ENCODE measurements at places on chromosomes 11 and 22.

DNA sequence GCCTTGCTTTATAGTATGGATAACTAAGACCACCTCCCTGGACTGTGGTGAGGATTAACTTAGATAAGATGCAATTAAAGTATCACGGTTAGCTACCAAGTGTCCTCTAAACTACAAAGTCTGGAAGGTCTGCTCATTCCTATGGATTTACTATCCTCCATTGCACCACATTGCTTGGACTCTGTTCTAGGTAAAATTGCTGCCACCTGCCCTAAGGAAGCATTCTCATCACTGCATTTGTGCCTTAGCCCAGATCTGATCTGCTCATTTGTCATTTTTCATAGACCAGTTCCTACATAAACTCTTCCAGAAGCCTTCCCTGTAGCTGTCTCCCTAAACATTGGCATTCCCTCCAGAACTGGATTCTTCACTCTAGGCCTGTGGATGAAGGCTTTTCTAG lies 380.0 kb downstream of the INSC start:
- no peak for DNase-seq

DNA sequence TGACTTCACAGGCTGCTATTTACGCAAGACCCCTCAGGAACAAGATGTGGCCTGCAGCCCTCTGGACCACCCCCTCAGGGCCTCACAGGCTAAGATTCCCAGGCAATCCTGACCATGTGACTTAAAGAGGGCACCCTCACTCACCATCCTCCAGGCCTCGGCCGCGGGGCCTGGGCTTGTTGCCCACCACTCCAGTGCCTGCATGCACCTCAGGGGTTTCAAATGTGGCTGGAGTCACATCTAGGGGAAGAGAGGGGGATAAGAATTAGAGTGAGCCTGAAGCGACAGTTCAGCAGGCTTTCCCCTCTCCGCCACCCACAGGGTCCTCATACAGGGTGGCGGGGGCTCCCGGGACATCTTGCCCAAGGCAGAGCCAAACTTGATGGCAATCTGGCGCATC lies 2.1 kb downstream of the ESS2 start:
- DNase-seq, result no peak

DNA sequence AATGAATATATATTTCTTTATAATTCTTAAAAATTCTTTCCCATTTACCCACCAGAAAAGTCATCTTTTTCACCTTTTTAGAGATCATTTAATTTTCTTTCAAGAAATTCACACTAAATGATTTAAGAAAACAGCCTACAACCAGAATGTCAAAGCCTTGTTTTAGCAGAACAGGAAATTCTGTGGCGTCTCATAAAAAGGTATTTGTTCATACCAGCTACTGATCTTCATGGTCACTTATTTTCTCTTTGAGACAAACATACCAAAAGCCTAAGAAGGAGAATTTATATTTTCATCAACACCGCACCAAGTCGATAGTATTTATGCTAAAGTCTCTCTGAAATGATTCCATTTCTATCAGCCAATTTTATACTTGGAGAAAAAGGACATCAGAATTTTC lies 105.3 kb downstream of the ETS1 start:
- DNase-seq, result no peak

DNA sequence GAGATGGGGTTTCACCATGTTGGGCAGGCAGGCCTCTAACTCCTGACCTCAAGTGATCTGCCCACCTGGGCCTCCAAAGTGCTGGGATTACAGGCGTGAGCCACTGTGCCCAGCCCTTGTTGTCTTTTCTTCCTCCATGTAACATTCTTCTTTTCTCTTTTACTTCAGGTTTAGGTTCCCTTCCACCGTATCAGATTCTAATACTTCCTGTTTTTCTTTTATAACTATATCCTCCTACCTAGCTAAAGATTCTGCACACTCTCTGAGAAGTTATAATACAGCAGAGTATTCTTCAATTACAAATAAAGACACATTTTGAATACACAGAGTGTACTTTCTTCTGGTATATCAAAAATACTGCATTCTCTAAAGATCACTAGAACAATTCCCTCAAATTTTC lies 33.2 kb upstream of the GAB2 start:
- DNase-seq, result no peak

DNA sequence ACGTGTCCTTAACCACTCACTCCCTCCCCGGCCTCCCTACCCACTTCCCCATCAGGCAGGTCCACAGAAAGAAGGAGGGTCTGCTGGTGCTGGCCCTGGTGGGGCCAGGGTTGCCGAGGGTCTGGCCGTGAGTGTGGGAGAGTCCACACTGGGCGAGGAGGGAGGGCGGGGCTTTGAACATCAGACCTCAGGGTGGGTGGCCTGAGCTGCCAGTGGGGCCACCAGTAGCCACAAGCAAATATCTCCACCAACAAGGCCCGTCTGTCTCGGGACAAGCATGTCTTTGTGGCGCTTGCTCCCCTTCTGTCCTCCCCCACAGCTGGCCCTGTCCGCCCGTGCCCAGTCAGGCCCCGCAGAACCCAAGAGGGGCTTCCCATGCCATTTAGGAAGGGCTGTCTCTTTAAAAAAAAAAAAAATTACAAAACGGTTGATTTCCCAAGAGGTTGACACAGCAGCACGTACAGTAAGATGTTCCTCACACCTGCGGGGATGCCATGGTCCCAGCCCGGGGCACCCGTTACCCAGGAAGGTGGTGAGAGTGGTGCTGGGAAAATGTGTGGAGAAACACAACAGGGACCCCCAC lies 17.7 kb upstream of the TALDO1 start:
- DNase-seq, result no peak

GRCh38 chr11:95231127-95231880 lies at the start of gene SESN3:
Gene SESN3 (minus strand): TSS chr11:95231202. CDS start chr11:95230860, 342 bp downstream.
- peak; percentile 95 for DNase-seq

DNA sequence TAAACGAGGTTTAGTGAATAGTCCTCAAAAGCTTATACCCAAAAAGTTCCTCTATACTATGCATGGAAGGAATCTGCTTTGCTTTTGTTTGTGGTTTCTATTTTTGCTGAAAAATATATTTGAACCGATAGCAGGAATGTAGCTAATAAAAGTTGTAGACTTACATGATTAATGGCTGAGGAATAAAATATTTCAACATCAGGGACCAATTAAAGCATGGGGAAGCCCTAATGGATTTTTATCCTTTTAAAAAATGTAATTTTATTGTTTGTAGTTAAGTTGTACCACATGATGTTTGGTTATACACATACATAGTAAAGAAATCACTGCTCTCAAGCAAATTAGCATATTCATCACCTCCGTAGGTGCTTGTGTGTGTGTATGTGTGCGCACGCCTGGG lies 295.3 kb upstream of the CNTN5 start:
- no peak for DNase-seq

DNA sequence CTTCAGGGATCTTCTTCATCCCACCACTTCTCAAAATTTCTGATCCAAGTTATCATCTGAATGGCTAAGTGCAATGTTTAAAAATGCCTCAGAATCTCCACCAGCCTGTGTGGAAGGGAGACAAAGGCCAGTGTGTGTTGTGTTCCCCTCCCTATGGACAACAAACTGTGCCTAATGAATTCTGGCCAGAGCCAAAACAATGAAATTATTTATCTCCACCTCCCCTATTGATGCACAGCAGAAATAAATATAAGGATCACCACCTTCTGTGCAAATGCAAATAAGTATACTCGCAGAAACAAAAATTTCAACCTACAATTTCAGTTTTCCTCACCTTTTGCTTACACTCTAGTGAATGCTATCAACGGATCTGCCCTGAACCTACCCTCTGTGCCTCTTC lies 75.8 kb downstream of the GAB2 start:
- DNase-seq, result no peak

DNA sequence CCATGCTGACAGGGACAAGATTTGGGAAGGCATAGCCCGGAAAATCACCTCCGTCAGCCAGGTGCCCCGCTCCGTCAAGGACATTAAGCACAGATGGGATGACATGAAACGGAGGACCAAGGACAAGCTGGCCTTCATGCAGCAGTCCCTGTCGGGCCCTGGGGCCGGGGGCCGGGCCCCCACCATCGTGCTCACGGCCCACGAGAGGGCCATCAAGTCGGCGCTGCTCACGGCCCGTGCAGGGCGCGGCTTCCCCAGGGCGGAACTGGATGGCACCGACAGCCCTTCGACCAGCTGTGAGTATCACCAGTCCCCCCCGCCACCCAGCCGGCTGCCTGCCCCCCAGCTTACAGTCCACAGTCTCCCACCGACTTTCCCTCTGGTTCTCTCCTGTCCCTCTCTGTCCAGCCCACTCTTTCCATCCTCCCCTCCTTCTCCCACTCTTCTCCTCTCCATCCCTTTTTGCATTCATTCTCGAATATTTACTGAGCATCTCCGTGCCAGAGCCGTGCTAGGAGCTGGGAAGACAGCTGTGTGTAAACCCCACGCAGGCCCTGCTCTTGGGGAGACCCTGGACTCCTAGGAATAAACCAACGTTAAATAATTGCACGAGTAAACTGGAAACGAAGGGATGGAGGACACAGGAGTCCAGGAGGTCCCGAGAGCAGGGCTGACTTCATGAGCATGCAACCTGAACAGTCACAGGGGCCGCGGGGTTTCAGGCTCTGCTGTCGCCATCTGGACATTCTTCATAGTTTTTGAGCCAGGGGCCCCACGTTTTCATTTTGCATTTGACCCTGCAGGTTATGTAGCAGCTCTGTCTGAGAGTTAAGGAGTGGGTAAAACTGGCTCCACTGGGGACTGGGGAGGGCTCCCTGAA lies 62.8 kb downstream of the PRDM11 start:
- no peak for DNase-seq

GRCh38 chr11:22869325-22869724 lies 9.1 kb upstream of the CCDC179 start:
- DNase-seq, result no peak

GRCh38 chr11:15638386-15638787 lies 523.7 kb downstream of the INSC start:
- no peak for DNase-seq

- DNase-seq, result no peak
These were observed 16.1 kb downstream of the LRP5 start for GRCh38 chr11:68328374-68329091.

- DNase-seq, result no peak
These were observed 346.6 kb downstream of the TTC28 start for GRCh38 chr22:28333088-28333487.

- DNase-seq, result no peak
These were observed 12.7 kb upstream of the IL2RB start for GRCh38 chr22:37162221-37163095.

DNA sequence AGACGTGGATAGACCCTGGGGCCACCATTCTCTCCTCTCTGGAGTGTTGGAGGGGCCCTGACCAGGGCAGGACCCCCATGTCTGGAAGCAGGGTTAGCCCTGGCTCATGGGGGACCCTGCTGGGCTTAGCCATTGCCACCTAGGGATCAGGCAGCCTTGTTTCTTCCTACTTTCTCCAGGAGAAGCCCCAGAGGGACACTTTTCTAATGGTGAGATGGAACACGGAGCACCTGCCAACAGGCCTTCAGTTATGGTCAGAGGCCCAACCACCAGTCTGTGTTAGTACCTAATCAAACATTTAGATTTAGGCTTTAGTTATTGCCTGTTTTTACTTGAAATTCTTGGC lies 1.9 kb upstream of the C22orf39 start:
- no peak for DNase-seq

DNA sequence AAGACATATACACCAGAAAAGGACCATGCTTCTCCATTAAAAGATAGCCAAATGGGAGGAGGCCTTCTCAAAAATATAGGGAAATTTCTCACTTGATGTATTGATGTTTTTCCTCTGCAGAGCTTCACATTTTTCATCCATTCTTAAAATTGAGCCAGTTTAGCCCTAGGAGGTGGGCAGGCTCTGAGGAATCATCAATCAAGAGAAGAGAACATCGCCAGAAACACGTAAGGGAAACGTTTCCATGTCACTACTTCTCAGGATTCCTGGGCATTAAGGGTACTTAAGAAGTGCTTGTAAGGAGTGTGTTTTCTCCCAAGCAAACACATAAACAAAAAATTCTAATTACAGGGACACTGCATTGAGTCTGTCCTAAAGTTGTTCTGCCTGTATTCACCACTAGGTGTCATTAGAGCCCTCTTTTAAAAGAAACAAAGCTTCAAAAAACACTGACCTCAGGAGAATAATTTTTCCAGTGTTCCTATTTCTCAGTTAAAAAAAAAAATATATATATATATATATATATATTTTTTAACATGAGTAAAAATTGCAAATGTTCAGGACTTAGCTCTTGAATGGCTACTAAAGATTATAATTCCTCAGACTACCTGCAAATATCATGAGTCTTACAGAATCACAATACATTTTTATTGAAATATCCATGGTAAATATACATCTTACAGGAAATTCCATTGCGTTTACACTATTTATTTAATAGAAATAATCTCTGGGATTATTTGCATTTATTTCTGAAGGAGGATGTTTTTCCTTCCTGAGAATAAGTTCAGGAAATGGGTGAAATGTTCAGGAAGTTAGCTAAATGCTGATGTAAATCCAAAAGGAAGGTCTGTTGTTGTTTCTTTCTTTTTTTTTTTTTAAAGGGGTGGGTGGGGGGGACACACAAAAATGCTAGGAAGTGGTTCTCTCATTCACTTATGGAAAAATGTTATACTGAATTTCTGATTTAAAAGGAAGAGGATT lies 16.0 kb downstream of the FZD4 start:
- no peak for DNase-seq

DNA sequence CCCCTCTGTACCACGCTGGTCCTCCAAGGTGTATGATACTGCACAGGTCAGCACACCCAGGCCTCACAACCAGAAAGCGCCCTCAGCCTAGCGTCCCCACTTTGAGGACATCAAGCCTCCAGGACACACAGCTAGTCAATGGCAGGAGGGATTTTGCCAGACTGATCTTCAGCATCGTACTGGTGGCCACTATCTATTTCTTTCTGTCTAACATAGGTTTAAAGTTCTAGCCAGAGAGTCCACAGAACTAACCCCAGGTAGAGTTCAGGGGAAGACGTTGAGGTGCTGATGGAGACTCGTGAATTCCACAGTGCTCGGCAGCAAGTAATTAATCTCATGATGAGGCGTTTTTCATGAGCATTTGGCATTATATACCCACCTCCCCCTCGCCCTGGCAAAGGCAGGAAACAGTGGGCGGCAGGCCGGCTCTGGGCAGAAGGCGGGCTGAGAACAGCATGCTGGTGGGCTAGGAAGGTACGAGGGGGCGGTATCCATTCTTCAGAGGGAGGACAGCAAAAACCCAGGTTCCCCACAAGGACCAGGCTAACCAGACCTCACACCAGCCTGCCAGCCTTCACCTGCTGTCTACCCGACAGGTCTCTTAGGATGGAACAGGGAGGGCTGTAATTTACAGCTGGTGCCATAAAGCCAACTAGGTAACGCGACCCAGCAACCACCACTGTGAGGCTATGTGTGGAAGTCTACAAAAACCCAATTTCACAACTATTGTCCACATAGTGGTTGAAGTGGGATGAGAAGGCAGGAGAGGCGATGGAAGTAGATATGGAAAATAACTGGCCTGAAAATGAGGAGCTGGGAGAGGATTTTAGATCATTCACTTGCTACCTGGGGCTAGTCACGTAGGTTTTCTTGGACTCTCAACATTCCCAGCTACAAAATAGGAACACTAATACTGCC lies 18.5 kb downstream of the MYH9 start:
- no peak for DNase-seq

GRCh38 chr11:19890308-19890707 lies 177.7 kb downstream of the NAV2 start:
- peak; percentile 72 for DNase-seq

GRCh38 chr22:50688448-50688847 lies 15.8 kb downstream of the SHANK3 start:
- no peak for DNase-seq
